ENCODE measurements at places on chromosomes 3 and 15.

DNA sequence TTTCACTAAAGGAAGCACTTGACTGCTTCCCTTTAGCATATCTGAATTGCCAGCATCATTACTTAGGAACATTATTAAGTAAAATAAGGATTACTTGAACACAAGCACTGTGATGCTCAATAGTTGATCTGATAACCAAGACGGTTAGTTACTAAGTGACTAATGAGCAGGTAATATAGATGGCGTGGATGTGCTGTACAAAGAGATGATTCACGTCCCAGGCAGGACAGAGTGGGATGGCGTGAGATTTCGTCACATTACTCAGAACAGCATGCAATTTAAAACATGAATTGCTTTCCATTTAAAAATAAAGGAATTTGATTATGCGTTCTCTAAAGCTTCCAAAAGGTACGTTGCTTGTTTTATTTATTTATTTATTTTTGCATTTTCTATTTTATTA, 240.0 kb upstream of the ARHGEF26 start:
- no peaks in the 10 kb centered on the region for H3K36me3 ChIP-seq
- no peak overlapping the region for H3K4me3 ChIP-seq
- DNase-seq = no peak
- peaks cover under 1% of the 10 kb centered on the region for H3K27me3 ChIP-seq

GRCh38 chr3:56086355-56086754, 381.9 kb downstream of the ERC2 start:
- no peak for DNase-seq
- no peak overlapping the region for H3K4me3 ChIP-seq
- H3K27ac ChIP-seq = no peak overlapping the region
- no peaks in the 10 kb centered on the region for H3K4me1 ChIP-seq
- H3K36me3 ChIP-seq = no peaks in the 10 kb centered on the region
- no peaks in the 10 kb centered on the region for H3K27me3 ChIP-seq

GRCh38 chr15:39801641-39802309, 19.1 kb upstream of the FSIP1 start:
- peaks cover 2% of the 10 kb centered on the region for H3K36me3 ChIP-seq
- H3K4me3 ChIP-seq = no peak overlapping the region
- H3K4me1 ChIP-seq = no peaks in the 10 kb centered on the region
- H3K27me3 ChIP-seq = peaks cover 42% of the 10 kb centered on the region
- no peak for DNase-seq
- no peak overlapping the region for H3K27ac ChIP-seq

DNA sequence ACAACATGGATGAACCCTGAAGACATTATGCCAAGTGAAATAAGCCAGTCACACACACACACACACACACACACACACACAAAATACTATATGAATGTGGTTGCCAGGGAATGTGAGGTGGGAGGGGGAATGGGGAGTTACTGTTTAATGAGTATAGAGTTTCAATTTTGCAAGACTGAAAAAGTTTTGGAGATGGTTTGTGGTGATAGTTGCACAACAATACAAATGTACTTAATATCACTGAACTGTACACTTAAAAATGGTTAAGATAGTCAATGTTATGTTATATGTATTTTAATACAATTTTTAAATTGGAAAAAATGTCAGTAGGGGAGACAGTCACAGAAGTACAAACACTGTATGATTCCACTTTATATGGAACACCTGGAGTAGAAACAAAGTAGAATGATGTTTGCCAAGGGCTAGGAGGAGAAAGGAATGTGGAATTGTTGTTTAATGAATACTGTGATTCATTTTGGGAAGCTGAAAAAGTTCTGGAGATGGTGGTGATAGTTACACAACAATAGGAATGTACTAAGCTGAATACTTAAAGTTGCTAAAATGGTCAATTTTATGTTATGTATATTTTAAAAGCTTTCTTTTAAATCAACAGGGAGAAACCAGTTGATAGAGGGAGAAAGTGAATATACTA, 76.6 kb downstream of the RPL39L start:
- peaks cover 36% of the 10 kb centered on the region for H3K4me1 ChIP-seq
- peaks cover 57% of the 10 kb centered on the region for H3K36me3 ChIP-seq
- no peak for DNase-seq

Data from effector memory CD8-positive, alpha-beta T cell (primary cell).